Stimulated activated effector memory CD8-positive, alpha-beta T cell treated with anti-CD3 and anti-CD28 coated beads, Interleukin-12 subunit alpha, Interleukin-12 subunit beta, amount 100 ng/mL, for 72 hours (primary cell): ENCODE measurements at places on chromosomes 5 and 9.
A peak's percentile ranks its signal among the peaks of the same experiment; 100 is the strongest.

DNA sequence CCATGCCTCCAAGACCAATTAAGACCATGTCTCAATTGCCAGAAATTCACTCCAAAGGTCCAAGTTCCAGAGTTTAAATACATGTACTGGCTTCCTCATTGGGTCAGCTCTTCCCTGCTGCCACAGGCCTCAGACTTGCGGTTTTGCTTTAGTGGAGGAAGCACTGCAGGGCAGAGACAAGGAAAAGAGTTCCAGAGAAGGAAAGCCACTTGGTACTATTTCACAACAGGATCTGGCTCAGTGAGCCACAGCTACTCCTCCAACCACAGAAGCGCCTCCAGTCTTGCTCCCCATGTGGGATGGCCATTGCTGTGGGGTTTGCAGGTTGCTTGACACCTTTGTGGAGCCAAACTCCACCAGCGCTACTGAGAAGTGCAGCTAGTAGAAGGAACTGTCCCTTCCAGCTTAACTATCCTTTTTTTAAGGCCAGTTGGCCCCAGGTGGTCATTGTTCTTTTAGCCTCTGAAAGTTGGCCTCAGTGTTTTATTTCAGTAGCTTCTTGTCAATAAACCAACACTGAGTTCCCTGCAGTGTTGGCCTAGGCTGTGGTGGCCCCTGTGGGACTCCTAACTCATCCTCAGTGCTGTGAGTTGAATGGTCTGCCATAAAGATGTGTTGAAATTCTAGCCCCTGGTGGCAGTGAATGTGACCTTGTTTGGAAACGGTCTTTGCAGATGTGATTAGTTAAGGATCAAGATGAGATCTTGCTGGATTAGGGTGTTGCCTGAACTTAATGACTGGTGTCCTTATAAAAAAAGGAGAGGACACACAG lies 93.7 kb upstream of the DAP start:
- DNase-seq: no peak

- DNase-seq: no peak
Measured at GRCh38 chr9:17009071-17009470, 125.8 kb upstream of the CNTLN start.

- no peak for DNase-seq
Measured at GRCh38 chr5:137032929-137033328, 466.2 kb downstream of the SPOCK1 start.

- no peak for DNase-seq
Measured at GRCh38 chr5:176341325-176342157, 20.0 kb downstream of the KIAA1191 start.

- no peak for DNase-seq
Measured at GRCh38 chr5:74042559-74042958, 416.6 kb downstream of the ARHGEF28 start.

- DNase-seq: peak; percentile 15
Measured at GRCh38 chr9:134892820-134893420, 12.3 kb downstream of the FCN2 start.

GRCh38 chr5:128101676-128102075 lies 18.1 kb downstream of the SLC12A2 start:
- DNase-seq: no peak

- DNase-seq: peak; percentile 90
Measured at GRCh38 chr5:175652741-175653663, 4.9 kb upstream of the HRH2 start.

GRCh38 chr9:134406366-134407120 lies 80.3 kb downstream of the RXRA start:
- DNase-seq: no peak

DNA sequence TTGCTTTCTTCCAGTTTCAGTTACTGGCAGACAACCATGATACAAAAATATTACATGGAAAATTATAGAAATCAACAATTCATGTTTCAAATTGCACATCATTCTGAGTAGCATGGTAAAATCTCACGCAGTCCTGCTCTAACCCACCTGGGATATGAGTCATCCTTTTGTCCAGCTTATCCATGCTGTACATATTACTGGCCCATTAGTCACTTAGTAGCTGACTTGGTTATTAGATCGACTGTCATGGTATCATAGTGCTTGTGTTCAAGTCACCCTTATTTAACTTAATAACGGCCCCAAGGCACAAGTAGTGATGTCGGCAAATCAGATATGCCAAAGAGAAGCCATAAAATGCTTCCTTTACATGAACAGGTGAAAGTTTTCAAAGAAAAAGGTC lies 41.2 kb downstream of the NADK2 start:
- DNase-seq: no peak

DNA sequence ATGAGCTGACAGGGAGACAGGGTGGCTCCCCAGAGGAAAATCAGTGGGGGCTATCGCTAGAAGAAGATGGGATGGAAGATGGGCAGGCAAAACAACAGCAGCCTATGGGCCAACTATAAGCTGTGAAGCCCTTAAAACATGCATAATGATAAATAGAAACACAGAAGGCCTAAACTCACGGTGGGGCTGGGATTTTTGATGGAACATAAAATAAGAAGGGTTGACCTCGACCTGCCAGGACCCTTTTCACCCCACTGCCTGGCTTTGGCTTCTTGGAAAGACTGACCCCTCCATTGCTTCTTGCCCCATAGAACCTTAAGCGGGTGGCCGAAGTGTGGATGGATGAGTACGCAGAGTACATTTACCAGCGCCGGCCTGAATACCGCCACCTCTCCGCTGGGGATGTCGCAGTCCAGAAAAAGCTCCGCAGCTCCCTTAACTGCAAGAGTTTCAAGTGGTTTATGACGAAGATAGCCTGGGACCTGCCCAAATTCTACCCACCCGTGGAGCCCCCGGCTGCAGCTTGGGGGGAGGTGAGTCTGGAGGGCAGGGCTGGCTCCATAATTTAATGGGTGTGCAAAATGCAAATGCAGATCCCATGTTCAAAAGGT lies 36.5 kb upstream of the SAP30L start:
- DNase-seq: no peak

GRCh38 chr5:13809921-13810320 lies 134.6 kb downstream of the DNAH5 start:
- DNase-seq: no peak

DNA sequence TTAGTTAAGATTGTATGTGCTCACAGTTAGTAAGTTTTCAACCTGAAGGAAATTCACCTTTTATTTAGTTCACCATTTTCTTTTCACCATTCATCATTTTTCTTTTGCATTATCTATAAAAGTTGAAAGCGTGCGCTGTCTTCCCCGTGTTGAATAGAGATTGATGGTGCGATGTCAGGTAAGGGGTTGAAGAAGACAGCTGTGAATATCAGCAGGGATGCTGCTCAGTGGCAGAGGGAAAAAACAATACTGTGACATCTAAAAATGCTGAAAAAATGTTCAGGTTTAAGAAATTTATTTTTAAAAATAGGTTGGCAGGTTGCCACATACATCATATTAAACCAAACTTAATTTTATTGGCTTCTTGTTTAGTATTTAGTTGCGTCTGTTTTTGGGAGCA lies 815.0 kb downstream of the DTWD2 start:
- DNase-seq: no peak

DNA sequence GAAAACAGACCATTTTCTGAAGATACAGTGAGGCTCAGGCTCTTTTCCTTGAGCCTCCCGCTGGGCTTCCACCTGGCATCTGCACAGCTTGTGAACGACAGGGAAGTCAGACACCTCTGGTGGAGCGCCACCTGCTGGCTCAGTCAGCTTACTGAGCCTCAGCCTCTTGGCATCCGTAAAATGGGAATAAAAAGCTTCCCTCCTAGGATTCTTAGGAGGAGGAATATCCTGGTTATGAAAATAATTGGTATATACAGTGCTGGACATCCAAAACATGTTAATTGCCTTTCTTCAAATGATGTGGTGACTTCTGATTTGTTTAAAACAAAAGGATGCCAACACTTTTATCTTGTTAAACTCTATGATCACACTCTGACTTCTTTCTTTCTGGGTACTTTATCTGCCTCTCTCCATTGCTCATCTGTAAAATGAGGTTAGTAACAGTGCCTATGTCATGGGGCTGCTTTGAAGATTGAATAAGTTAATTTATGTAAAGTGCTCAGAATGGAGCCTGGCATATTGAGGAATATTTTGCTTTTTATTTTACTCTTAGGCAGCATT lies 67.5 kb downstream of the MAMDC2 start:
- DNase-seq: peak; percentile 59

DNA sequence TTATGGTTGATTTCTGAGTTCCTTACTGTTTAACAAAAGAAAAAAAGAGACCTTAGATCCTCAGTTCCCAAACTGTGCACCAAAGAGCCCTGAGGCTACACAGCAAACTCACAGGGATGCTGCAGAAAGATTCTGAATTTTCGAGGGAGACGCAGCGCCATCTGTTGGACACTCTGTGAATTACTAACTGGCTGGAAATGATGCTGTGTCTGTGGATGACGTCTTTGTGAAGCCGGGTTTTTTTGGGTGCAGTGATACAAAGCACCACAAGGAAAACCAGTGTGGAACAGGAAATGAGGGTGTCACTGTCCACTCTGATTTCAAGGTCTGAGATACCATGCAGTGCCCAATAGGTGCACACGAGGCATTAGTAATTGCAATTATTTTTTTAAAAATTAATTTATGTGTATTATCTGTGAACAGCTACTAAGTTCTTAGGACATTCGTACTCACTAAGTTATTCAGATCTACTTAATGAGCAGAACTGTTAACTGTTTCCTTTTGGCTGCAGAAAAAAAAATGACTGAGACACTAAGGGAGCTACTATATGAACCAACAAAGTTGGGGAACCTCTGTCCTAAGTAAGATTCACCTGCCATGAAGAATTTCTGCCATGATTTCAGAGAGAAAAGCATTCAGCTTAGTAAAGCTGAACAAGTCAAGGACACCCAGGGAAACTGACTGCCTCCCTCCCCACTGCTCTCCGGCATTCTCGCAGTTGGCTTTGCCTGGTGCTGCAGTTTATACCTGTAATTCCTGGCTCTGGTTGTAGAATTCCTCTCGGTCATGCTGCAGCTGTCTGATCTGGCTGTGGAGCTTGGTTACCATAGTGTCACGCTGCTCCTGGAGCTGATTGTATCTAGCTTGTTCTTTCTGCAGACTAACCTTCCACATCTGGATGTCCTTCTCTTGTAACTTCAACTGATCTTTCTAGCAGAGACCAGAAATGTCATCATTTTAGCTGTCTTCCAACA lies 23.4 kb downstream of the SPACA9 start:
- peak; percentile 88 for DNase-seq

DNA sequence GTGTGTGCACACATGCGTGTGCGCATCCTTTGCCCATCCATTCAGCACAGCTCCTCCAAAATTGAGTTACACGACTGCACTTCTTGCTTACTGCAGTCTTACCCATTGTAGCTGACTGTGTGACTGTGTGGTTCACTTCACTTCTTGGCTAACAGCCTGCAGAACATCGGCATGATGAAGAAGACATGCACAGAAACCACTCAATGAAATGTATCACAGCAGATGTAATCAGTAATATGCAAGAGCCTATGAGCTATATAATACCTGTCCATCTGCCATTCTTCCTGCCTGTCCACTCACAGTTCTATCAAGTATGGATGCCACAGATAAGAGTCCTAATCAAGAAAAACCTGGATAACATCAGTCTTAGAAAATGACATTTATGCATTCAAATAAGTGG lies 83.9 kb downstream of the TRPM3 start:
- no peak for DNase-seq

- no peak for DNase-seq
Measured at GRCh38 chr5:176793736-176794135, 16.6 kb upstream of the UNC5A start.

- DNase-seq: no peak
Measured at GRCh38 chr5:134507452-134507851, 18.0 kb upstream of the JADE2 start.

DNA sequence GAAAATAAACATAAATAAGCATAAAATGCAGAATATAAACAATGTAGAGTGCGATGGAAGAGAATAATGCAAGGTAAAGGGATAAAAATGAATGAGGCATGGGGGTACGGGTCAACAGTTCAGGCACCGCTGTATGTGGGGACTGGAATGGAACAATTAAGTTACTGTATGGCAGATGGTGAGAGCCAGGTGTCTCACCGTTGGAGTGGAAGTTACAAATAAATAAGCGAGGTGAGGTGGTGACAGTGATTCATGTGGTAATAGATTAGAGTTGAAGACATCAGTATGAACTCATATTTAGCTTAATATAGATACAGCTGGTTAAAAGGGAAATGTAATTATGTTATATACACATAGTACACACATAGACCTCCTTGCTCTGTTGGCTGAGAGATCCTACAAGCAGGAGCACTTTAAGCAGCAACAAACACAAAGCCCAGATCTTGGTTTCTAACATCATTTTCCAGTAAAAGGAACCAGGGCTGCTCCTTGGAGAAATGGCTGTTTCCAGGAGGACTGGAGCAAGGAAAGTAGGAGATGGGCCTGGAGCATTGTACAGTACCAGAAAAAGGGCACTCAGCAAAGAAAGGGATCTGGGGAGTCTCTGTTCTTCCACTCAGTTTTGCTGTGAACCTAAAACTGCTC lies 2.4 kb upstream of the OMD start:
- DNase-seq: no peak

DNA sequence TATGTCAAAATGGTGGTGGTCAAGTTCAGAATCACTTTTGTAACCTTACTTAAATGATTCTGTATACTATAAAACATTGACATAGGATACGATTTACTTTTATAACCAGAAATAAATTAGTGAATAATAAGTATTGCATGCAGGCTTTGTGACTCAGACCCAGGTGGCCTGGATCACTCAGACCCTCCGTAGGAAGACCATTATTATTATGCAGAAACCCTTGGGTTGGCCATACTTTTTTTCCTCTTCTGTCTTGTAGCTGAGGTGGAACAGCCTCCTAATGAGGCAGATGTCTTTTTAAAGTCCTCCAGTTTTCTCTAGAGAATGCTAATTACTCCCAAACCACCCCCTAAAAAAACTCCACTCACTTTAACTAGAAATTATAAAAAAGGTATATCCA lies 121.9 kb downstream of the LPAR1 start:
- no peak for DNase-seq

DNA sequence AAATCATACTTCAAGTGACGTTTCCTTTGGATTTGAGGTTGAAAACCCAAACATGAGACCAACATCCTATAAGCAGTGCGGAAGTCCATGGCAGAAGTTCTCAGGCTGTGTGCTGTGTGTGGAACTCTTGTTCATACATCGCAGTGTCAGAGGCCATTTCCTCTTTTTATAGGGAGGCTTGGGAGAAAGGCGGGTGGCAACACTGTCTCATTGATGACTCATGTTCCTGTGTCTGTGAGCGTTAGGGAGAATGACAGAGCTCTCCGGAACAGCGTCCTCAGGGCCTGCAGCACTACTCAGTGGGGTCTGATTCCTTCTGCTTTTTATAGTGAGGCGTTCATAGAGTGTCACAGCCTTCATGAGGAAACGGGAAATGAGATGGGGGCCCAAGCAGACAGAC lies 98.8 kb upstream of the BASP1 start:
- DNase-seq: no peak

DNA sequence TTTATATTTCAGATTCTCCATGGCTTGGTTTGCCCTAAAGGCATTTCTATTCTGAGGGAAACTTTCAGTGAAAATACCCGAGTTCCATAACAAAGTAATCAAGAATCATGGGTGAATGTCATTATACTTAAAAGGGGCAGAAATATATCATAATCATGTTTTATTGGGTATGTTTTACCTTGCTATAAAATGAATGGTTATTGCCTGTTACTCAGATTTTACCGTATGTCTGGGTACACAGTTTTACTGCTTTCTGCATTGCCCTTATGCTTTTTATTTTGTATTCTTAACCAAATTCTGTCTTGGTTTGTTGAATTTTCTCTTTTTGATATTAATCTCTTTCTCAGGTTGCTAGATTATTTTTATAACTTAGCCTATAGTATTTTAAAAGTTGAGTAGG lies 2.5 kb downstream of the GPR151 start:
- no peak for DNase-seq
